ENCODE measurements at places on chromosomes 11 and 22. TPM values are rescaled to one million over a fixed set of nuclear protein-coding genes. Genes with fewer than 3 reads are reported as not detected.

GRIA4 gene
- not detected for total RNA-seq

- DNase-seq = no peak
Observed at GRCh38 chr11:11882539-11882938, 40.8 kb downstream of the USP47 start.

DNA sequence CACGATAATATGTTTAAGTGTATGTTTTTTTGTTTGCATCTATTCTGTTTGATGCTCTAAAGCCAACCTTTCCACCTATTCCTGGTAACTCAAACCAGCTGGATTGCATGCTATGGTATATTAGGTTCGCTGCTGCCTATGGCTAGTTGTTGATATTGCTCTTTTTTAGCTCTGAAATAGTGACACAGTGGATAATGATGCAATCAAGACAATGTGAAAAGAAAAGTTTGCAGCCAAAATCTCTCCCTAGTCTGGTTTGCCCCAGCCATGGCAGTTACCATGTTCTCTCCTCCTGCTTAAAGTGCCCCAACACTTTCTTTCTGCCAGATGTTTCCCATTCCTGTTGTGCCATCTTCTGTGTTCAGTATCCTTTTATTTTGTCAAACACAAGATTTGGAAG, 269.7 kb downstream of the DYNC2H1 start:
- no peak for DNase-seq

DNA sequence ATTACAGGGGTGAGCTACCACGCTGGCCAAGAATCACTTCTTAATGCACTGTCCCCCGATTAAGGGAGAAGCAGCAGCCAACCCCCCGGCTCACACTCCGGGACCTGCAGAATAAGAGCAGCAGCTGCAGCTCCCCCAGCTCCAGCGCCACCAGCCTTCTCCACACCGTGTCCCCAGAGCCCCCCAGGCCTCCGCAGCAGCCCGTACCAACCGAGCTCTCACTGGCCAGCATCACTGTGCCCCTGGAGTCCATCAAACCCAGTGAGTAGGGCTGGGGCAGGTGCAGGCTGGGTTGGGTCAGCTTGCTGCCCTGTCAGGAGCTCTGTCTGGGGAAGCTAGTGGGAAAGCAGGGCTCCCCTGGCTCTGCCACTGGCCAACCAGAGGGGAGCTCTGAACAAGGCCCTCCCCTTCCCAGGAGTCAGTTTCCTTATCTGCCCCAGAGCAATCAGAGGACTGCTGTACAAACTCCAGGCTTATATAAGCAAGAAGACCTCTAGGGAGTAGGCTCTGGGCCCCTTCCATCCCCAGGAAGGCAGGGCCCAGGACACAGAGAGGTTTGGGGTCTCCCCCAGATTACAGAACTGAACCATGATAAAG, 8.5 kb upstream of the SH3BP1 start:
- no peak for DNase-seq

C11orf21 gene
- 41.2 TPM for total RNA-seq

DNA sequence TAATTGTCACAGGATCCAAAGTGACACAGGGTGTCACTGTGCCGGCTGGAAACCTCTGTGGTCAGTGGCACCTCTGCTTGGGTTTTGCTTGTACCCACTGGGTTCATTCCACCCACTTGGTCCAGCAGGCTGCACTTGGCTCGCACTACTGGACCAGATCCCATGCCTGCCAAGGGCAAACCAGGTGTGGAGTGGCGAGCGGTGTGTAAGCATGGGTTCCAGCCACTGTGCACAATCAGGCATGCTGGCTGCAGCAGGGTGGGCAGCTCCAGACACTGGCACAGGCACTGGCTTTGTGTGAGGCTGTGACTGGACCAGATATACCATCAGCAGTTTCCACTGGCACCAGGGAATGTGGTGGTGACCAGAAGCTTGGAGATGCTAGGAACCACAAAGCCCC, 261.4 kb downstream of the KCNA4 start:
- no peak for DNase-seq

GRCh38 chr11:81022057-81022456, 1581.2 kb upstream of the TENM4 start:
- no peak for DNase-seq

GRCh38 chr11:70326365-70326811, 55.9 kb downstream of the PPFIA1 start:
- DNase-seq = no peak

DNA sequence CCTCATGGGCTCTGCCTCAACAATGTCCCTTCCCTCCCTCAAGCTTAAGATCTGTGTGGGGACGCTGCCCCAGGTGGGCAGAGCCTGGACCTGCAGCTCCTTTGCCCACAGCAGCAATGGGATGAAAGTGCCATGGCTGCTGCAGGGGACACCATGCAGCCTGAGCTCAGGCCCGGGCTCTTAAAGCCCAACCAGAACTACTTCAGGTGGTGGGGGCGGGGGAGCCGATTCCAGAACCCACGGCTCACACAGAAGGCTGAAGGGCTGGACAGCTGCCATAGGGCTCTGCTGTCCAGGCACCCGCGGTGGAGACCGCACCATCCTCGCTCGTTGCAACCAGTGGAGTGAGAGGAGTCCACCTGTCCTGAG, 12.5 kb downstream of the CHID1 start:
- DNase-seq = no peak

TESMIN gene
- total RNA-seq = 0.60 TPM

C11orf42 gene
- total RNA-seq = not detected

DNA sequence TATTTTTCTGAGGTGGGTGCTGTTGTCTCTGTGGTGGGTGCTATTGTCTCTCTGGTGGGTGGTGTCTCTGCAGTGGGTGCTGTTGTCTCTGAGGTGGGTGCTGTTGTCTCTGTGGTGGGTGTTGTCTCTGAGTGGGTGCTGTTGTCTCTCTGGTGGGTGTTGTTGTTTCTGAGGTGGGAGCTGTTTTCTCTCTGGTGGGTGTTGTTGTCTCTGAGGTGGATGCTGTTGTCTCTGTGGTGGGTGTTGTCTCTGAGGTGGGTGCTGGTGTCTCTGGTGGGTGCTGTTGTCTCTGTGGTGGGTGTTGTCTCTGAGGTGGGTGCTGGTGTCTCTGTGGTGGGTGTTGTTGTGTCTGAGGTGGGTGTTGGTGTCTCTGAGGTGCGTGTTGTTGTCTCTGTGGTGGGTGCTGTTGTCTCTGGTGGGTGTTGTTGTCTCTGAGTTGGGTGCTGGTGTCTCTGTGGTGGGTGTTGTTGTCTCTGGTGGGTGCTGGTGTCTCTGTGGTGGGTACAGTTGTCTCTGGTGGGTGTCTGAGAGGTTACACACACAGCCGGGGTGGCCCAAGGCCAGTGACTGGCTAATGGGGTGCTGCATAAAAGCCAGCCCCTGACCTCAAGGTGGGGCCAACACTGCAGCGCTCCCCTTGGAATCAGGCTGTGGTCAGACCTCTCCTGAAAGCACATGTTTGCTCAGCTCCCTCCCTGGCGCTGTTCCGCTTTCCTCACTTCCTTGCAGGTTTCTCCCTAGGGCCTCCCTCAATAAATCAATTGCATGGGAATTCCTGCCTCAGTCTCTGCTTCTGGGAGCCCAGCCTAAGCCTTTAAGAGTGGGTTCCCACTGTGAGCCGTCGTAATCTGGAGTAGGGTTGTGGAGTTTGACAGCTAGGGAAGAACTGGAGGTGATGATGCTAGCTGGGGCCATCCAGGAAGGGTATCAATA, 31.0 kb upstream of the XBP1 start:
- no peak for DNase-seq

DNA sequence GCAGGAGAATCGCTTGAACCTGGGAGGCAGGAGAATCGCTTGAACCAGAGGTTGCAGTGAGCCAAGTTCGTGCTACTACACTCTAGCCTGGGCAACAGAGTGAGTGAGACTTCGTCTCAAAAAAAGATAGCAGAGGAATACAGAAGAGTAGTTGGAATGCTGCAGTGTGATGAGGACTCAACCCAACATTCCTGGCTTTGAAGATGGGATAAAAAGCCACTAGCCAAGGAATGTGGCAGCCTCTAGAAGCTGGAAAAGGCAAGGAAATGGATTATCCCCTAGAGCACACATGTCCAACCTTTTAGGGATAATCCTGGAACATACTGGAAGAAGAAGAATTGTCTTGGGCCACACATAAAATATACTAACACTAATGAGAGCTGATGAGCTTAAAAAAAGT, 13.9 kb downstream of the SLC25A17 start:
- no peak for DNase-seq

STIP1 gene
- 88.8 TPM for total RNA-seq

- DNase-seq = no peak
Observed at GRCh38 chr11:118522571-118523072, 4.7 kb upstream of the TTC36 start.

FGF19 gene
- not detected for total RNA-seq

DNA sequence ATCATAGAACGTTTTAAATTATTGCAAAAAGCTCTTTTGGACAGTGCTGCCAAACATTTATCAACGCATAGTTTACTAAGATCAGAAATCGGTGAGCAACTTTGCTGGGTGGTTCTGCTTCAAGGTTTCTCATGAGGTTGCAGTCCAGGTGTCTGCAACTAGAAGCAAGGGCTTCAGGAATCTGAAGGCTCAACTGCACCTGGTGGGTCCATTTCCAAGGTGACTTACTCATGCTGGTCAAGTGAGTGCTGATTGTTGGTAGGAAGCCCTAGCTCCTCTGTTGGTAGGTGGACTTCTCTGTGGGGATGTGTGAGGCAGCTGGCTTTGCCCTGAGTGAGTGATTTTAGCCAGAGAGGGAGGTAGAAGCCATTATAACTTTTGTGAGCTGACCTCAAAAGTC, 22.5 kb downstream of the ARHGEF12 start:
- DNase-seq = no peak

SLC5A1 gene
- 66.0 TPM for total RNA-seq

CFL1 gene
- total RNA-seq = 611 TPM

DNA sequence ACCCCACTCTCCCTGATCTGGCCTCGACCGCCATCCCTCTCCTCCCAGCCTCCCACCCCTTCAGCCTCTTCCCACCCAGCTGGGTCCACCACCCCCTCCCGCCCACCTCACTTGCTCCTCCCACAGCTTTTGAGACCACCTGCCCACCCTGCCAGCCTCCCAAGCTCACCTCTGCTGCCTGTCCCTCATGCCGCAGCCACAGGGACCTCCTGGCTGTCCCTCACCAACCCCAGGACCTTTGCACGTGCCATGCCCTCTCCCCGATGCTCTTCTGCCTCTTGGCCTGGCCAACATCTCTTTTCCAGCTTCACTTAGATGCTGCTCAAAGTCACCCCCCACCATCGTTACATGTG, 6.5 kb downstream of the PNPLA5 start:
- DNase-seq = no peak

DNA sequence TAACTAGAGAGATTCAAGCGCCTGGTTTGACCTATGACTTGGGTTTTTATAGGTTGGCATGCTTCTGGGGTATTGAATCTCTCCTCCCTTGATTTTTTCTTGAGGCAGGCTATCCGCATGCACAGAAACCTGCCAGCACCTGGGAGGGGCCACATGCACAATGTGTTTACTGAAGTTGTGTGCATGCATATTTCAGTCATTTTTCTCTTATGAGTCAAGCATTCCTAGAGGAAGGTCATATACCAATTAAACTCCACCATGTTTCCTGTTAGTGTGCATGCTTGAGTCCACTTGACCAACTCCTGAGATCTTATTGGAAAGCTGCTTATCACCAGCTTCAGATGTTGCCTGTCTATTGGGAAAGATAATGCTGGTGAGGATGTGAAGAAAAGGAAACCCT, 1718.4 kb downstream of the LRRC4C start:
- DNase-seq = no peak

DNA sequence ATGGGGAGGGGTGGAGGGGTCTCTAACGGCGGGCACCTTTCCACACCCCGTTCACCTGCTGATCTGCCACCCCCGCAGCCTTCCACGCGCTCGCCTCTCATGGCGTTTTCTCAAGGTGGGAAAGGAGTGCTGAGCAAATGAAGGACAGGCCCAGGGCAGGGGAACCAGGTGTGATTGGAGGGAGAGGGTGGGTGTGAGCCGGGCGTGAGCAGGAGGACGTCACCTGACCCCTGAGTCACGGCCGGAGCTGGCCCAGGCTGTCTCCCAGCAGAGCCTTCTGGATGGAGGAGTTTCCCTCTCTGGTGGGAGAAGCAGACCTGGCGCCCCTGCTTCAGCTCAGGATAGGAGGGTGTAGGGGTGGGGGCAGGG, 14.0 kb upstream of the ARHGAP8 start:
- no peak for DNase-seq

GRCh38 chr11:45662665-45663485, 2.5 kb downstream of the CHST1 start:
- DNase-seq = no peak

DNA sequence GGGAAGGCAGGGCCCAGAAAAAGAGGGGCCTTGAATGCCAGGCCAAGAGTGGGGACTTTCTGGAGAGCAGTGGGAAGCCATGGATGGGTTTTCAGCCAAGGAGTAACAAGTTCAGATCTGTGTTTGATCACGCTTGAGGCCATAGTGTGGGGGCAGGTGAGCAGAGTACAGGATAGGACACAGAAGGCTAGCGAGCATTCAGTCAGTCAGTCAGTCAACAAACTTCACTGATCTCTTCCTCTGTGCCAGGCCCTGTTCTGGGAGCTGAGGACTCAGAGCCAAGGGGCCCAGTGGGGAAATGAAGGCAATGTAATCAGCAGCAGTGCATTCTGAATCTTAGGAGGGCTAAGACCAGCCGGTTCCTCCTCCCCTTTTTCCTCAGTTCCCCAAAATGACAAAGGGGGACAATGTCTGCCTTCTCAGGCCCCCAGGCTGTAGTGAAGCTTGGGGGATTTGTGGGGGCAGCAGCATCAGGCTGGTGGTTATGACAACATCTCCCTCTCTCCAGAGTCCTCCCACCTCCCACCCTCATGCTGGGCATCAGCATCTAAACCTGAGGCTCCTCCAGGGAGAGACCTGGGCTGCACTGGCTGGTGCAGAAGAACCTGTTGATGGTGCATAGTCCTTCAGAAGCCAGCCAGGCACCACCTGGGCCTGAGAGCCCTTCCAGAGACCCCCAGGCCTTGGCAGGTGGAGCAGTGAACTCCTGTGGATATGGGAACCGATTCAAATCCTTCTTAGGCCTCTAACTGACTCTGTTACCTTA, 42.9 kb upstream of the TPBGL start:
- DNase-seq = no peak

- DNase-seq = no peak
Observed at GRCh38 chr22:46175631-46176030, 25.3 kb downstream of the PPARA start.

ARVCF gene
- 42.1 TPM for total RNA-seq

CALCA gene
- total RNA-seq = not detected

DNA sequence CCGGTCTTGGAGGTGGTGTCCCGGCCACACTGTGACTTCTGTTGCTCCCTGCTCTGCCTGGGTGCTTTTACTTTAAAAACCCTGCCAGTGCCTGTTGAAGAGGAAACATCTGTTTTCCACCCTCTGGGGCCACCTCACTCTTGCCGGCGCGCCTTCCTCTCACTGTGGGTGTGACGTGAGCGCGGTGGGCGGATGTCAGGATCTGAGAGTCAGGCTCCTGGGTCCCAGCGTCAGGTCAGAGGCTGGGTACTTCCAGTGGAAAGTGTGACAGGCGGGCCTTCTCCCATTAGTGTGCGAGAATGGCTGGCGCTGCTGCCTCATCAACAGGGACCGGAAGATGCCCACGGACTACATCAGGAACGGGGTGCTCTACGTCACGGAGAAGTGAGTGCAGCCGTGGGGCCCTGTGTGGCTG, 54.2 kb downstream of the GRAMD4 start:
- peak; percentile 84 for DNase-seq

All from heart left ventricle (tissue), 16 donors.